Naive B cell (primary cell): ENCODE measurements at places on chromosomes 7 and 10.

GRCh38 chr7:2684501-2684900 is 3.5 kb upstream of the AMZ1 start:
- DNase-seq = no peak

GRCh38 chr10:83562381-83562780 is 576.9 kb upstream of the GHITM start:
- no peak for DNase-seq

DNA sequence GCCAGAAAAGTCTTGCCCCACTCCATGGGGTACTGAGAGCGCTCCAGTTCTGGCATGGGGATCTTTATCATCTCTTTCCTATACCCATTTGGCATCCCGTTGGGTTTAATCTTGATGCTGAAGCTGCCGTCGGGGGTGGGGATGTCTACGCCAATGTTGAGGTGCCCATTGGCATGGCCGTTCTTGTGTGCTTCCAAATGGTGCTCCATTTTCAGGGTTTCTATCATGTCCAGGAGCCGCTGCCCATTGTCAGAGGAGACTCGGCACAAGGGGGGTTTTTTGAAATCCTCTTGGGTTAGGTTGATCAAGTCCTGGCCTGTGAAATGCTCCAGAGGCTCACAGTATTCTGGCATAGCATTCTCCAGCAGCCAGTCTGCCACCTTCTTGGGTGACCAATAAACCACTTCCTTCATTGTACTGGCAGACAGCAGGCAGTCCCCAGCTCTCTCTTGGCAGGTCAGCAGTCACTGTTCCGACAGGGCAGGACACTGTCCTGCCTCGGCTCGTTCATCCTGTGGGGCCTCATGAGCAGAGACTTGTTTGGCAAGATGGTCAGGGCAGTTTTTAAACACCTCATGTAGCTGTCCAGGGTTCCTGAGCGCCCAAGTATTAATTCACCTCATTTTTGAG is 92.5 kb upstream of the ASAH2 start:
- DNase-seq = no peak

DNA sequence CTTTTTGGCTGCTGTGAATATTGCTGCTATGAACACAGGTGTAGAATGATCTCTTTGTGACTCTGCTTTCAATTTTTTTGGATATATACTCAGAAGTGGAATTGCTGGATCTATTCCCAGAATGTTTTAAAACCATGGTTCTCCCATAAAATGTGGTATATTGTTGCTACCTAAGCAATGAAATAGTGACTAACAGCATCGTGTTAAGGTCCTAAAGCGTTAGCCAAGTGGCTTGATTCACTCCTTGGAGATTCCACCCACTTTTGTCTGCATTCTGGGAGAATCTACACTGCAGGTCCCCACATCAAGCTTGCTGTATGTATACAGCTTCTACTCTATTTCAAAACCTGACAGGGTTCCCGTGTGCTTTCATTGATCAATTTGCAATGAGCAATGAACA is 105.6 kb downstream of the CDK6 start:
- no peak for DNase-seq

GRCh38 chr10:15321431-15322341 is 49.4 kb downstream of the FAM171A1 start:
- no peak for DNase-seq

- no peak for DNase-seq
These were observed 347.4 kb downstream of the RPS24 start for GRCh38 chr10:78381107-78381506.

DNA sequence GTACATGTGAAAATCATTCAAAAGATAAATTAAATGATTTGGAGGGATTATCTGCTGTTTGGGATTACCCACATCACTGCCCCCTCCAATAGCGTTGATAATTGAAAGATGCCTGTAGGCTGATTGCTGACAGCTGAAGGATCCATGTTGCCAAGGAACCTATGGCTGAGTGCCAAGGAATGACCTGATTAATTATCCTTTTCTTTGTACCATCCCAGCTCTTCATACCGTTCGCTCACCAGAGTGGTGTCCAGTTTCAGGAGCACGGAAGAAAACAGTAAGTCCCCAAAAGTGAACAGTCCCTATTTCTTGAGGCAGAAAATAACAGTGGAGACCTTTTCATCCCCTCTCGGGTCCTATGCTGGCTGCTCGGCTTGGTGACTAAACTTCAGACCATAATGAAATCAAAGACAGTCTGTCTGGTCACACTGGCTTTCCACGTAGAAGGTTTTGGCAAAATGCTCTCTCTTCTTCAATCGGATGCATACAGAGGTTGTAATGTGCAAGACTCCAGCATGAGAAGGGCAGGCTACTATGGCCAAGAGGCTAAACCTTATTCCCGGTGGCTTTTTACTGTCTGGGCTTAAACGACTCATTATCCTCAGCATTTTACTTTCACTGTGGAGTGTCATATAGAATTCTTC is 108.8 kb downstream of the SPAG6 start:
- DNase-seq = no peak

GRCh38 chr7:151626422-151627115 is 106.9 kb upstream of the RHEB start:
- peak; percentile 22 for DNase-seq

GRCh38 chr10:108970016-108970415 is 953.3 kb downstream of the XPNPEP1 start:
- no peak for DNase-seq

DNA sequence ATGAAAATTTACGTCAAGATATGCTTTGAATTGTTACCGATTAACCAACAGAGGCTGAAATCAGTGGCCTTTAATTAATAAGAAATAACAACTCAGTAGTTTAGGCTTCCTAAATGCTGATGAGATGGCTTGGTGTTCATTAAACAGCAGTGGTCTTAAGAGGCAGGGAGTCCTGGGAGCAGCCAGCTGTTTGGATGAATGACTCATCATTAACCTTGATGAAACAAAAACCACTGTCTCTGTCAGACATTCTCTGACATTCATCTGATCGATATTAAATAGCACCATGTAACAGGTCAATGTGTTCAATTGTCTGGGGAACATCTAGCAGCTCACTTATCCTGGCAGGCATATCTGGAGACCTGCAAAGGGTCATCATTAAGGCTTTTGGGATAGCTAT is 234.2 kb upstream of the LRRN3 start:
- DNase-seq = no peak

DNA sequence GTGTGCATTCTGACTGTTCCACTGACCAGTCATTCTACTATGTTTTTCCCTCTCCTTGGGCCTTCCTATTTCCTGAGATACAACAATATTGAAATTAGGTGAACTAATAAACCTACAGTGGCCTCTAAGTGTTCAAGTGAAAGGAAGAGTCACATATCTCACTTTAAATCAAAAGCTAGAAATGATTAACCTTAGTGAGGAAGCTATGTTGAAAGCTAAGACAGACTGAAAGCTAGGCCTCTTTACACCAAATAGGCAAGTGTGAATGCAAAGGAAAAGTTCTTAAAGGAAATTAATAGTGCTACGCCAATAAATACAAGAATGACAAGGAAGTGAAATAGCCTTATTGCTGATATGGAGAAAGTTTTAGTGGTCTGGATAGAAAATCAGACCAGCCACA is 5.7 kb upstream of the DYNC1I1 start:
- no peak for DNase-seq
